Natural killer cell treated with Interleukin-12 subunit alpha and Interleukin-12 subunit beta and Interleukin-15 and Interleukin-18, amount 100 ng/mL, for 72 hours (primary cell): ENCODE measurements at places on chromosomes 13 and 19. TPM values are rescaled to one million over a fixed set of nuclear protein-coding genes. Genes with fewer than 3 reads are reported as not detected.

SULT2B1 gene
- not detected for total RNA-seq

DNA sequence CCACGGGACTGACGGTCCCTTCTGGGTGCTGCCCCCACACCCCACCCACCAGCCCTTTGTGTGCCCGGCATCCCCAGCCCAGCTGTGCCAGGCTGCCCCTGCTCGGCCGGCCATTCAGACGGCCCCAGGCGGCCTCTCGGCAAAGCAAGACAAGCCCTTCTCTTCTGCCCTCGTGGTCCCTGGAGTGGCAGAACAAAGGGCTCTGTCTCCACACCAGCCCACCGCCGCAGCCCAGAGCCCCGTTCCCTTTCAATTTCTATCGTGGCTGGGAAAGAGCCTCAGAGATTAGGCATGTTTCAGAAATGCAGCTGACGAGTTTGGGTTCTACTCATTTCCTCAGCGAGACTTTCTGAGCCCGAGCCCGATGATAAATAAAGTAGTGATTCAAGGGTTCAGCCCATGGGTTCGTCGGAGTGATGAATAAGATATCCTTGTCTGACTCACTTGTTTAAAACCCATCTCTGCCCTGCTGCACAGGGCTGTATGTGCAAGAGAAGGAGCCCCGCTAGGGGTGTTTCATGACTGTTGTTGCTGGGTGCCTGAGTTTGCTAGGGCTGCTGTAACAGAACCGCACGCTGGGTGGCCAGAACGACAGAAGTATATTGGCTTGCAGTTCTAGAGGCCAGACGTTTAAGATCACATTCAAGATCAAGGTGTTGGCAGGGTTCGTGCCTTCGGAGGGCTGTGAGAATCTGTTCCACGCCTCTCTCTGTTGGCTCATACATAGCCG lies 4.3 kb downstream of the MYO9B start:
- DNase-seq, result peak; percentile 82

ERICH4 gene
- total RNA-seq, result not detected

- peak; percentile 74 for DNase-seq
Observed at GRCh38 chr19:45613926-45614725, 12.1 kb upstream of the GPR4 start.

DNA sequence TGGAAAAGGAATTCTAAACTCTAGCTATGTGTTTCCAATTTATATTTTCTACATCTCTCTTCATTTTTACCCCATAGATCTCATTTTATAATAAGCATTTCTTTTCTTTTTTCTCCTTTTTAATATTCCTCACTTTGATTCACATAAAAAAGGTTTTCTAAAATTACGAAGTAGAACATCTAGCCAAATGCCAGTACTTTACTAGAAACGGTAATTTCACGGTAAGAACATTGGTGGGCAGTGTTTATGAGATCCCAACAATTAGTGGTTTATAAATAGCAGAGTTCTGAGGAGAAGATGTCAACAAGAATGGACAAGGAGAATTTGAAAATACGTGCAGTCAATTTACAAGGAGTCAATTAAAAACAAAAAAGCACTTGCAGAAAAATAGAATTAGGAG lies 94.8 kb downstream of the PCDH9 start:
- DNase-seq, result no peak

- DNase-seq, result peak; percentile 89
Observed at GRCh38 chr19:1066748-1067340, at the start of gene ARHGAP45. TSS of gene ARHGAP45 (plus strand) at chr19:1067167. CDS start at chr19:1067406, 239 bp downstream.

C13orf46 gene
- total RNA-seq, result 1.4 TPM

DNA sequence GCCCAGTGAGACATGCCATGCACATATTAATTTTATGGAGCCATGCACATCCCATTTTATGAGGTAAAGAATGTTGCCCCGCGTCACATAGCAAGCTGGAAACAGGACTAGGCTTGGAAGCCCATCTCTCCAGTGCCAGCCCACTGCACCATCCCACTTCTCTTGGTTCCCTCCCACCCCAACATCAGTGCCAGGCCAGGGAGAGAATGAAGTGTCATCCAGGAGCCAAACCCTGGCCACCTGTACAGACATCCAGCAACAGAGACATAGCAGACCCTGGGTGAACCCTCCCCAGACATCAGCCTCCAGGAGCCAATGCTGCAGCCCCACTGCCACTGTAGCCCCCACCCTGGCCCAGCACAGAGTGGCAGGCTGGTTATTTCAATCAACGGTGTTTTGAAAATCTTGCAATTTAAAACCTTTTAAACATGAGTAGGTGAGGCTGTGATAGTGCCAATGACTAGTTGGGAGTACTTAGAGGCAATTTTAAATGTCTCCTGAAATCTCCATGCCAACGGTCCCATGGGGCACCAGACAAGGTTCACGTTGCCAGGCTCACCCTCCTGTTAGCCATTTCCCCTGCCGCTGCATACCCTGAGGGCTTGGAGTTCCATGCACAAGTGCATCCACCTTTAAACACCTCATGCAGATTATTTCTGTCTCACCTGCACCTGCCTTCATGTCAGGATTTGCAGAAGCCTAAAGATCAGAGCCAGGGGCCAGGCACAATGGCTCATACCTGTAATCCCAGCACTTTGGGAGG lies 34.7 kb downstream of the VSTM2B start:
- DNase-seq, result no peak
